Spinal cord (tissue), 10 donors: ENCODE measurements at places on chromosomes 2 and 18.

- no peak for DNase-seq
Observed at GRCh38 chr2:102037681-102038080, 45.9 kb downstream of the IL1R2 start.

DNA sequence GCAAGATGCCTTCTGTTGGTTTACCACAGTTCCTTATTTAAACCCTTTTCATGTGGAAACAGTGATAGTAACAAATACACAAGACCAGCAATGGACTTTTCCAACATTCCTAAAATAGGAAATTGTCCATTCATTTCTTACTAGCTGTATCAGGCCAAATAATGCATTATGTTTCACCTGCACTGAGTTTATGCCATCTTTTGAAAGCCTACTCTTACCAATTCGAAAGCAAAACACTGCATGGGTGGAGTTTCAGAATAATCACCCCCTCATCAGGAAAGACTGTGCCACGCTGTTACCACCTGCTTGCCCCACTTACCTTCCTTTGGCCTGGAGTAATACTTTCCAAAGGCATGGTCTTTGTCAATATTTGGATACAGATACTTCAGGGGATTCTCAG is 37.5 kb downstream of the STAT1 start:
- DNase-seq: no peak

DNA sequence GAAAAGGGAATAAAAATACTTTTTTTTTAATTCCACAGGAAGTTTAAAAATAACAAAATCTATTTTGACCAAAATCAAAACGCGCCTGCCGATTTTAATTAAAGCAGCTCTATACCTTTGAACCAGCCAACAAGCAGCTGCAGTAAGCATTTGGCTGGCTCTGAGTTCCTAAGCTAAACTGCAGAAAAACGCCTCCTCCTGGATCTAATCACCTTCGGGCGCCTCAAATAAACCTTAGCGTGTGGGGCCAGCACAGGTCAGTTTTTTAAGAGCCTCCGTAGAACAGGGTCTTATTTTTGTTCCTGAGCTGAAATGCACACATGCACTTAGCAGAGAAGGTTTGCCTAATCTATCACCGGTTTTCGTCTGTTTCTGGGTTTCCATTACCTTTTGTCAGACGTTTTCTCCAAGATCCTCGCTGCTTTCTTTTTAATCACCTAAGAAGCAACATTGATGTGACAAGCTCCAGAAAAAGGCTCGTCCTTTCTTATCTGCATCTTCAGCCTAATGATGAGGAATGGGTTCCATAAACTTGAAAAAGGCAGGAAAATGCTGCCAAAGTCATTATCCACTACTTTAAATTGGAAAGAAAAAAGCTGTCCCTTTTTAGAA is 64.7 kb upstream of the HNRNPA3 start:
- no peak for DNase-seq

DNA sequence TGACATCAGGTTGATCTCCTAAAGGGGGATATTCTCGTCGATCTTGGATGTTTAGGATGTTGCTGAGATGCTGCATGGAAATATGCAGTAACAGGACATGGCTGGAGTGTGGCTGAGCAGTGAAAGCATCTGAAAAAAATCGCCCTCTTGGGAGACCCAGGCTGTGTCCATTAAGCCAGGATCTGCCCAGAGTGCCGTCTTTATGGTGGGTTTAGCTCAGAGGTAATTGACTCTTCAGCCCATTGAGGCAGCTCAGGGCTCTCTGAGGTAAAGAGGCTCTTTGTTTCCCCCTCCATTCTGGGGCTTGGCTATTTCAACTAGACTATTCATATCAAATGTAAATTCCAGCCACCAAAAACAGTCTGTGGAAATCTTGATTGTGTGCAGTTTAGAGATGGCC is 26.5 kb downstream of the OSBPL6 start:
- DNase-seq: no peak

- DNase-seq: no peak
Observed at GRCh38 chr2:119431155-119431975, at the start of gene TMEM37. TMEM37 (plus strand) TSS chr2:119431854; CDS start chr2:119431904, 50 bp downstream.

DNA sequence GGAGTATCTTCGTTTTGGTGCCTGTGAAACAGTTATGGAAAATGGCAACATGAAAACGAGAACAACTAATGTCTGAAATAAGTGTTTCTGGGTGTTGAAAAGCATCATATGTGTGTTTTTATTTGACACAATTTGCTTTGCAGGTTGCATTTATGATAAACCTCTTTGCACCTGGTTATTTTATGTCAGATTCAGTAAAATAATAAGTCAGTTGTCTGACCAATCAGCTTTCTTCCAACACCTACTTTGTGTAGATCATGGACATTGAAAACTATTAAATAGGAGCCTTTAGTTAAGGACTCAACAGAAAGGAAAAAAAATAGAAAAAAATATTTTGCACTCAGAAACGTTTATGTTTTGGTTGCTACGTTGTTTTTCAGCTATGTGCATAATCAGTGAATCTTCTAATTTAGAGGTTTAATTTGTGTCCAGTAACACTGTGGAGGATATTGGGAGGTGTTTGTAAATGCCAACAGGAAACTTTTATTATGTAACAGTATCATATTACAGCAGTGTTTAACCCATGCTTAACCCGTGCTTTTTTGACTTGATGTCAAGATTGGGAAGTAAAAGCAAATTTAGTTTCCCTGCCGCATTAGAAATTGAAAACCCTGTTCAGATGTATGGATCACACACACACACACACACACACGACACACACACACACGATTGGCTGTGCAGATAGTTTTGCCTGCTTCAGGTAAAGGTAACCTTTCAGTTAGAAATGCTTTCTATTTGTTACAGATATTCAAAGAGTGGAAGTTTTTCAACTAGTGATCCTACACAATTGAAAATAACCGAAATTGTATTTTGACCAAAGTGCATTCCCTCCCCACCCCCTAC is 2.6 kb downstream of the PKP4 start:
- peak; percentile 20 for DNase-seq

GRCh38 chr2:84515788-84516187 is 510 bp upstream of the DNAH6 start:
- DNase-seq: no peak

DNA sequence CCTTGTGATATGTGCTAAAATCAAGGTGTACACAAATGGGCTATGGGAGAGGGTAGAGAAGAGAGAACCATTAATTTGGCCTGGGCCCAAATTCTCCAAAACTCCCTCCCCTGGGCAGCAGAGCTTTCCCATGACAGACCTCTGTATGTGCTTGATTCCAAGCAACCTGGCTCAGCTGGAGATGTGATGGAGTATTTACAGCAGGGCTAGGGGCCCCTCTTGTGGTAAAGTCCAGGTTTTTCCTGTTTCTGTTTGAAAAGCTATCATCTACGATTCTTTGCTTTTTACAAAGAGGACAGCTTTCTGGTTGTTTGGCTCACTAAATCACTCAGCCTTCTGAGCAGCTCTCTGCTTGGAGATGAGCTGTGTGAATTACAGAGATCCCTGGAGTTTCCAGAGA is 40.3 kb downstream of the KCNS3 start:
- DNase-seq: no peak

DNA sequence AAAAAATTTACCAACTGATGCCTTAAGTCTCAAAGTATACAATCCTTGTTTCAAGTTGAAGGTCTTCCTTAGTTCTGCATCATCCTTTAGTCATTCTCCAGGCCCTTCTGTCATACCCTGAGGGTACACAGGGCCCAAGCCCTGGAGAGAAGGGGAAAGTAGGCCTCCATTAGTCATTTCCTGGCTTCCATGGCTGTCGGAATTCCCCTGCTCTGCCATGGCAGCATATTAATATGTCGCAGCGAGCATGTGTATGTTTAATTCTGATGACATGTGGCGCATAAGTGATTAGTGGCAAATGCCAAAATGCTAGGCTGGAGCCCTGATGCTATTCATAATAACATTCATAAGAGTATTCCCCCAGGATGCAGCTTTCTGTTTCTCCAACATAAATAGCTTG is 22.1 kb downstream of the GPR39 start:
- no peak for DNase-seq

GRCh38 chr2:3641181-3641580 is 16.8 kb upstream of the ALLC start:
- no peak for DNase-seq
